Vagina (tissue), 2 donors: ENCODE measurements at places on chromosomes 1 and 21.

DNA sequence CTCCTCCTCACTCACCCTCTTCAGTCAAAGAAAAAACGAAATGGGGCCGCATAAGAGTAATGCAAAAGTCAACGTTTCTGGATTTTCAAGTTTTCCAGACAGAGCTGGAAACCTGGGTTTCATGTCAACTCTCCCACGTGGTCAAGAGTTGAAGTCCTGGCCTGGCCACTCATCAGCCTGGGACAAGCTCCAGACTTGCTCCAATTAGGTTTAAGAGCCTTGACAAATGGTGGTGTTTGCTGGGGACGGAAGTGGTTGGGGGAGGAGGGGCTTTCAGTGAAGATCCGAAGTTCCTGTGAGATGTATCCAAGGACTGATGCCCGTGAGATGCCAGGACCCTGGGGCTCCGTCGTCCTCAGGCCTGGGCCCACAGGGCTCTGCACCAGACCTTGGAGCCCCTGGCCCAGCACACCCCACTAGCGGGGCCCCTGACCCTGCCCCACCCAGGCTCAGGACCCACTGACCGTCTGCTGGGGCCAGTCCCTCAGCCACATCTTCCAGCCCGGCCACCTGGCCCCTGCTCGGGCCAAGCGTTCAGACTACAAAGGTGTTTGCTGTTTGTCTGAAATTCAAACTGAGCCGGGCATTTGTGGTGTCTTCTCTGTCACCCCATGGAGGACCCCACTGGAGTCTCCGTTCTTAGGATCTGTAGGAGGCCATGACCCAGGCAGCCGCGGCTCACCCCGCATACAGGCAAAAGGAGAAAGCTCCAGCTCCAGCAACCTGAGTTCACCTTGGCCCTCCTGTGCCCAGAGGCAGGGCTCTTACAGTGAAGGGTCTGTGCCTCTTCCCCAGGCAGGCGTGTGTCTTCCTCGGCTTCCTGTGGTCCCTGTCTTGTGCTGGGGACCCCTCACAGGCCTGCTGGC is 53.3 kb downstream of the SIK1 start:
- DNase-seq = no peak

GRCh38 chr1:173210716-173211231 is 3.6 kb upstream of the TNFSF4 start:
- no peak for DNase-seq

DNA sequence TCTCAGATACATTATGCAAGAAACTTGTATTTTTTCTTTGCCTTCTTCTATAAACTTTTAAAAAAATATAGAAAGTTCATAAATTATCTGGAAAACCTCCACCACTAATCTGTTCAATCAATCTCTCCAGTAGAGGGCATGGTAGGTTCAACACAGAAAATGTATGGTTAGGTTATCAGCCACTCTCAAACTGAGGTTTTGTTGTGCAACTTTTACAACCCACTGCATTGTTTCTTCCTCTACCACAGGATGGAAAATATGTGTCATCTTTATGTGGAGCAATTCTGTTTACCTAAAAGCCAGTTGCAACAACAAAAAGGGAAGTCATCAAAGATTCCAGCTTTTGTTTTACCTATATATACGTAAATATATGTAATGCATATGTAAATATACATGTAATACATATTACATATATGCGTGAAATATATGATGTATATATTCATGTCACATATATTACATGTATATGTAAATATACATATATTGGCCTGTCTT is 3.0 kb upstream of the RGS2 start:
- DNase-seq = no peak

GRCh38 chr1:200971955-200972711 is 51.4 kb downstream of the KIF21B start:
- no peak for DNase-seq

GRCh38 chr1:110976089-110976488 is 12.4 kb upstream of the LRIF1 start:
- DNase-seq = no peak

DNA sequence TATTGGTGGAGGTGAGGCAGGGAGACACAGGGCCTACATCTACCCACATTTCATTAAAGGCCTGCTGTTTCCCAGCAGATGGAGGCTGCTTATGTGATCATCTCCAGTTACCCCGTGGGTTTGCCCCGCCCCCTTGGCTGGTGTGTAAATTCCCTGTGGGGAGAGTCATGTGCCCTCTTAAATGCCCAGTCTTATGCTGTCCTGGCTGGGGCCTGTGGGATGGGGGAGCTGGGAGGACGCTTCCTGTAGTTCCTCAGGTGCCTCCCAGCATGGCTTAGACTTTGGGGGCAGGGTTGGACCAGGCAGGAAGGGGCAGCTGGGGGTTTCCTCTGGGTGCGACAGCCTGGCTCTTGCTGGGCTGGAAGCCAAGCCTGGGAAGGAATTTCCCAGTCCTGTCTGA is 15.5 kb upstream of the CITED4 start:
- DNase-seq = no peak

- no peak for DNase-seq
Observed at GRCh38 chr1:32100359-32100758, 7.5 kb upstream of the KPNA6 start.

DNA sequence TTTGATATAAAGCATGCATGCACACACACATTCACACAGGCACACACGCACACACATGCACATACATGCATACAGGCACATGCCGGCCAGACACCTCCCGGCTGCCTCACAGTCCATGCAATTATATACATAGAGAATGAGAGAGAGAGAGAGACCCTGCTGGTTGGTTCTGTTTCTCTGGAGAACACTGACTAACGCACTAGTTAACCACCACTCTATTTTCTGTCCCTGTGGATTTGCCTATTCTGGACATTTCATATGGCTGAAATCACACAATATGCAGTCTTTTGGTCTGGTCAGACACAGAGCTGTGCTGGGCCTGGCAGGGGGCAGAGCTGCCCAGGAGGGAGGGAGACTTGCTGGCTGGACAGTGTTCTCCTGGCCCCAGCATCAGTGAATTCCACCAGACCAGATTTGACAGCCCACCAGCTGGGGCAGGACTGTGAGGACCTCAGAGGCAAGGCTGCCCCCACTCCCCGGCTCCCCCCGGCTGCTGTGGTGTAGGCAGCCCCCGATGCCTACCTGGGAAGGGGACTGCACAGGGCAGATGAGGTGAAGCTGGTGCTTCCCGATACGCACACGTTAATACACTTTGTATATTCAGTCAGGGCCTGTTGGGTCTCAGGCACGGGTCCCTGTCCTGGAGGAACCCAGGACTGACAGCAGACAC is 152.2 kb downstream of the NPHP4 start:
- no peak for DNase-seq

DNA sequence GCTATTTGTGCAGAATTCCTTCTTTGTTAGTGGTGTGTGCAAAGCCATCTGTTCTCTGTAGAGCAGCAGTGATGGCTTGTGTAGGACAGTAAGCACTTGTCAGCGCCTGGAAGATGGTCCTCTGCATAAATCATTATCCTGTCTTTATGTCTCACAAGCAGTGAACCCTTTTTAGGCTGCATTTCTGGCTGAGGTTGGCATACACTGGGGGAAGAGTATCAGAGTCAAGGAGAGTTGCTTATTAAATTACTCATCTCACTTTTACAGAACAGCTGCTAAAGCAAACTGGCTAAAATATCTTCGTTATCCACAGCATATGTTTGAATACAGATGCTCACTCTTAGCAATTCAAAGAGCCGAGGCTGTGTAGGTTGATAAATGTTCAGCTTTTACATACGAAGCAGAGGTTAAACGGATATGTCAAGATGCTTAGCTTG is 54.6 kb upstream of the NCAM2 start:
- DNase-seq = no peak

- DNase-seq = no peak
Observed at GRCh38 chr1:245008761-245009160, 144.4 kb upstream of the HNRNPU start.

DNA sequence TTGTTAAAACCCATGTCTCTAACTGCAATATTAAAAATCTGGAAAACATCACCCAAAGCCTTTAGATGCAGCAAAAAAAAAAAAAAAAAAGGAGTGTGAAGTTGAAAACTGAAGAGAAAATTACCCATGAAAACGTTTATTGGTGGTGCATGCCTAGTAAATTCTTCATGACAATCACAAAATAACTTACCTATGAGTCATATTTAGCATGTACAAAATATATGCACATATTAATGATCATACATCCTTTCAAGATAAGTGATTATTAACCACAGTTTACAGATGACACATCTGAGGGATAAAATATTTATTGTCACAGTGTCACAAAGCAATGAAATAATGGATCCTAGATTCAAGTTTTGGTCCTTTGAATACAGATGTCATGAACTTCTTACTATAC is 505.2 kb upstream of the NR5A2 start:
- no peak for DNase-seq

DNA sequence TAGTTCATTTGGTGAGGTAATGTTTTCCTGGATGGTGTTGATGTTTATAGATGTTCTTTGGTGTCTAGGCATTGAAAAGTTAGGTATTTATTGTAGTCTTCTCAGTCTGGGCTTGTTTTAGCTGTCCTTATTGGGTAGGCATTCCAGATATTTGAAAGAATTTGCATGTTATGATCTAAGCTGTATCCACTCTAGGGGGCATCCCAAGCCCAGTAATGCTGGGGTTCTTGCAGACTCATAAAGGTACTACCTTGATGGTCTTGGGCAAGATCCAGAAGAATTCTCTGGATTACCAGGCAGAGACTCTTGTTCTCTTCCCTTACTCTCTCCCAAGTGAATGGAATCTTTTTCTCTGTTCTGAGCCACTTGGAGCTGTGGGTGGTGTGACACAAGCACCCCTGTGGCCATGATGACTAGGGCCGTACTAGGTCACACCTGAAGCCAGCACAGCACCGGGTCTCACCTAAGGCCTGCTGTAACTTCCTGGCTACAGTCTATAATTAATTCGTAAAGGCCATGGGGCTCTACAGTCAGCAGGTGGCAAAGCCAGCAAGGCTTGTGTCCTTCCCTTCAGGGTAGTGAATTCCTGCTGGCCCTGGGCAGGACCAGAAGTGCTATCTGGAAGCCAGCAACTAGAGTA is 74.8 kb upstream of the PDE4B start:
- no peak for DNase-seq

DNA sequence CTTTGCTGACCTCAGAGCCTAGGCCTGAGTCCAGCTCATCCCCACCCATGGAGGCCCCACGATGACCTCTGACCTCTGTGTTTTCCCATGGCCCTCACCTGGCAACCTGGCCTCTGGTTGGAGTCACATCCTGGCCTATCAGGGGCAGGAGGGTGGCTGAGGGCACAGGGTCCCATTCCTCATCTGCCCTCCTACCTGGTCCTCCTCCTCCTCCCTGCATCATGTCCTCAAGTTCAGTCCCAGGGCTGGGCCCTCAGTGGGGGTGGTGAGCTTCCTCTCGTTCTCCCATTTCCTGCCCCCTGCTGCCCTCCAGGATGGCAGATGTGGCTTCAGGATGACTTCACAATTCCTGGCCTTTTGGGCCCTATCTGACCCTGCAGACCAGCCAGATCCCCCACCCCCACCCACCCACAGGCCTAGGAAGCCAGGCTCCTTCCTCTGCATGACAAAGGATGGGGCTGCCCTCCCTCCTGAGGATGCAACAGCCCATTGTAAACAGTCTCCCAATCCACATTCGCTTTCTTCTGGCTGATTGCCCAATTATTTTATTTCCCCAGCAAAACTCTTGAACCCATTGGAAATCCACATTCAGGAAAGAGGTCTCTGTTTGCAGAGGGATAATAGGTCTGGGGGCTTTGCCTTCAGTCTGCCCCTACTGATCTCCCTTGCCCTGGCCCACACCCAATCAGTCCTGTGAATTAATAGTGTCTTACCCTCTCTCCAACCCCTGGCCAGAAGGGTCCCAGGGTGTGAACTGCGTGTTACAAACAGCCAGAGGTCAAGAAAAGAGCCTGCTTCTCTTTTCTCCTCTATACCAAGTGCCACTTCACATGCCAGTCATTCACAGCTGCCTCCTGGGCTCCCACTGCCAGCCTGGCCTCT is 10.3 kb upstream of the LEFTY1 start:
- DNase-seq = no peak

DNA sequence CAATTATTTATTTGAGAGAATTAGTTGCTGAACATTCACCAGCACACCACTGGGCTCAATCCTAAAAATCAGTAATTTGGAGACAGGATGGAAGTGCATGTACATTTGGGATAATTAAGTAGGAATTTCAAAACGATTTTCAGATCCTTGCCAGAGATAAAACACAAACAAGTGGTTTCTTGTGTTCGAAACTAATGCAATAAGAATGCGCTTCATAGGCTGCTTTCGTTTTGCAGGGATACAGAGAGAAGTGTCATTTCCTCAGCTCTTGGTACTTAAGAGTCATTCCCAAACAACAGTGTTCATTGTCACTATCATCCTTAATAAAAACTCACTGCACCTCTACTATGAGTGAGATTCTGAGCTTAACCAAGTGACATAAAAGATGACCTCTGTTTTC is 20.6 kb upstream of the USP24 start:
- DNase-seq = no peak

DNA sequence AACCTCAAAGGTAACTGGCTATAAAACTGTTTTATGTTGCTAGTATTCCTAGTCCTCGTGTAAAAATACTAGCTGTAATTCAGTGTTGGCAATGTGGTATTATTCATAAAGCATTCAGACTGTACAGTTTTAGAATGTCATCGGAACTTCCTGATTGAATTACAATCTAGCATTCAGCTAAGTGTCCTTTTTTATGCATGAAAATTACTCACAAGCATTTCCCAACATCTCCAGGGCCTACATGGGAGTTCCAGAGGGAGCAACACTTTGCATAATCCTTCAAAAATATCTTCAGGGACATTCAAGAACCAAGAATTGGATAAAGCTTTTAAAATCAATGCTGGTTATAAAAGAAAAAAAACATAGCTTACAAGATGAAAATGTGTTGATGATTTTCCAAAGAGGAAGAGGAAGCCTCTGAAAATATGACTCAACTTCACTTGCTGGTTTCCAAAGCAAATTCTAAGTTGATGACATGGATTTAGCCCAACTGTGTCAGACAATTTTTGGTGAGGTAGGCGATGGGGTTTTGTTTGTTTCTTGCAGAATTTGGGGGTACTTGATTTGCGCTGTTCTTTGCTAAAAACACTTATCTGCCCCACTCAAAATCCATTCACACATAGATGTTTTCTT is 137.8 kb downstream of the SLC44A5 start:
- DNase-seq = no peak

DNA sequence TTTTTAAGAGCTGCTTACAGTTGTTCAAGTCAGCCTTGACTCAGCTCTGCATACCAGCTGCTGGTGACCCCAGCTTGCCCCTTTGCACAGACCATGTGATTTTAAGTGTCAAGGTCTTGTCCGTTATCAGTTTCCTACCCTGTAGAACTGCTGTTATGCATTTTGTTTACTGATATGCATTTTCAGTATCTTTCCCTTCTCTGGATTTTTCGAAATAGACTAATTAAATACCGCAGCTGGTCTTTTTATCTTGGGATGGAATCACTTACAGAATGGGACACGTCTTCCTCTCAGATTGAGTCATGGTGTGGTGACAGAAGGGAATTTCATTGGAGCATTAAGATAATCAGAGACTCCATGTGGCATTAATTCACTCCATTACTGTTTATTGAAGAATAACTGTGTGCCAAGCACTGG is 145.6 kb downstream of the FMN2 start:
- DNase-seq = no peak
